ENCODE measurements at places on chromosomes 1 and 21. TPM values are rescaled to one million over a fixed set of nuclear protein-coding genes. Genes with fewer than 3 reads are reported as not detected.

Gene MFSD2A
- 23.8 TPM for total RNA-seq

DNA sequence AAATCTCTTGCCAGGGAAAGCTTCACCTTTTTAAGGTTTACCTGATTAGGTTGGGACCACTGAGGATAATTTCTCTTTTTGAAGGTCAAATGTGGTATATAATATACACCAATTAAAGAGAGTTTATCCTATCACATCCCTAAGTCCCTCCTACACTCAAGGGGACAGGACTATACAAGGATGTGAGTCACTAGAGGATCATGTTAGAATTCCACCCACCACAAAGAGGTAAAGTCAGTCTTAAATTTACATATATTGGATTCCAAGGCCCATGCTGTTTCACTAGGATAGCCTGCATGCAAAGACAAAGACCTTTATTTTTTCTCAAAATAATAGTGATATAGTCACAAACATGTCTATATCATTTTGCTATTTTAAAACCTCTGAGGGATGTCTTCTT lies 164.4 kb downstream of the GIPC2 start:
- H3K4me1 ChIP-seq, result no peaks in the 10 kb centered on the region
- H3K27me3 ChIP-seq, result no peaks in the 10 kb centered on the region
- no peak overlapping the region for H3K27ac ChIP-seq
- no peak overlapping the region for H3K4me3 ChIP-seq
- H3K36me3 ChIP-seq, result no peaks in the 10 kb centered on the region

Gene PLA2G2C
- total RNA-seq, result not detected

Gene C1orf167
- total RNA-seq, result not detected

Gene LY9
- total RNA-seq, result 16.4 TPM

Gene OR6N1
- total RNA-seq, result not detected

All from CD8-positive, alpha-beta memory T cell (primary cell).